ENCODE measurements at places on chromosomes 1 and 21. TPM values are rescaled to one million over a fixed set of nuclear protein-coding genes. Genes with fewer than 3 reads are reported as not detected.

SLC35F3 gene
- 0.89 TPM for total RNA-seq

ANKRD65 gene
- total RNA-seq: 11.3 TPM

DNA sequence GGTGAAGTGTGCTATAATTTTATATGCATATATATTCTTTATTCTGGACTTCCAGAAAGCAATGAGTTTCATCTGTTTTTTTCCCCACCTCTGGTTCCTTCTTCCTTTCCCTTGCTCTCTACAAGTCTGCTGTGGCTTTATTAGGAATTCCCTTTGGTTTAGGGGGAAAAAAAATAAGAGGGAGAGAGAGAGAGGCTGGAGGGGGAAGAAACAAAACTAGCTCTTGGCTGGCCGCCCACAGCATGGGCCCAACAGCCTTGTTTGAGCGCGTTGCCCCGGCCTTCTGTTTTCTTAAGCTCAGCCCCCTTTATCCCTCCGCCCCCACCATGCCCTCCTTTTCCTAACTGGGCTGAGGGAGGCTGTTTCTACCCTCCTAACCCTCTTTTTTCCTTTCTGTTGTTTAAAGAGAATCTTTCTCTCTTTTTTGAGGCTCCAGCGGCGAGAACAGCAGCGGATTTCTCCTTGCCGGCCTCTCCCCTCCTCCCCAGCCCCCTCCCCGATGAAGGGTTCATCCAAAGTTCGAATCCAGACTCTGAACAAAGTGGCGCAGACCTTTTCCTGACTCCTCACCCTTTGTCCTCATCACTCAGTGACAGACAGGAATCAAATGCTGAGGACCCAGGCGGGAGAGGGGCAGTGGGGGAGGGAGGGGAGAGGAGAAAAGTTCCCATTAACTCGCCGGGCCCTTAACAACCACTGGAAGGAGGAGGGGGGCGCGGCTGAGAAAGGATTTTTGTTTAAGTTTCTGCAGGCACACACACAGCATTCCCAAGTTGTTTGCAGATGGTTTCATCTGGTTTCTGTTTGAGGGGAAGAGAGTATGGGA is 29.7 kb downstream of the PBX1 start:
- DNase-seq: peak; percentile 63

DNA sequence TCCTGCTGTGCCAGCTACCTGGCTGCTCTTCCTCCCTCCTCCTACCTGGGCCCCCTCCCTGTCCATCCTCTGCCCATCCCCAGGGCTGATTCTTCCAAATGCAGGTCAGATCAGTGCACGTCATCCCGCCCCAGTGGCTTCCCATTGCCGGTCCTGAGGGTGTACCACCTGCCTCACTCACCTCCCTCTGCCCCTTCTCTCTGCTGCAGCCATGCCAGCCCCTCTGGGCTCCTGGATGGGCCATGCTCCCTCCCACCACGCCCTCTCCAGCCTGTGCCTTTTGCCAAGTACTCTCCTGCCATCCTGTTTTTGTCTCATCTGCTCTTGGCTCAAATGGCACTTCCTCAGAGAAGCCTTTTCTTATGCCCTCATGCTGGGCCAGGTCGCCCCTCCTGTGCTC is 95.8 kb downstream of the ARHGEF10L start:
- DNase-seq: no peak

All from mucosa of descending colon (tissue), 3 donors.